Substantia nigra (tissue), 51 donors: ENCODE measurements at places on chromosomes 12 and 14.

DNA sequence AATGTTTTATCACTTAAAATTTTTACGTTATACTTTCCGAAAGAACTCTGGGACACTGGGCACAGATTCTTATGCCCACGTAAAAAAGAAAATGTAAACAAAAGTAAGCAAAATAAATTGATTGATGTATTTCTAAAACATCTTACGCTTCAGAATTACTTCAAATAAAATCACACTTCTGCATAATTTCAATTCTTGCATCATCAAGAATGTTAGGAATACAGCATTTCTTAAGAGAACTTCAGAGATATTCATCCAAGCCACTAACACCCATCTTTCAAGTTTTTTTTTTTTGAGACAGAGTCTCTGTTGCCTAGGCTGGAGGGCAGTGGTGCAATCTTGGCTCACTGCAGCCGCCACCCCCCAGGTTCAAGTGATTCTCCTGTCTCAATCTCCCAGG lies 180.6 kb downstream of the MED13L start:
- no peak for DNase-seq

GRCh38 chr12:4859478-4860210 lies 50.1 kb upstream of the KCNA1 start:
- no peak for DNase-seq

DNA sequence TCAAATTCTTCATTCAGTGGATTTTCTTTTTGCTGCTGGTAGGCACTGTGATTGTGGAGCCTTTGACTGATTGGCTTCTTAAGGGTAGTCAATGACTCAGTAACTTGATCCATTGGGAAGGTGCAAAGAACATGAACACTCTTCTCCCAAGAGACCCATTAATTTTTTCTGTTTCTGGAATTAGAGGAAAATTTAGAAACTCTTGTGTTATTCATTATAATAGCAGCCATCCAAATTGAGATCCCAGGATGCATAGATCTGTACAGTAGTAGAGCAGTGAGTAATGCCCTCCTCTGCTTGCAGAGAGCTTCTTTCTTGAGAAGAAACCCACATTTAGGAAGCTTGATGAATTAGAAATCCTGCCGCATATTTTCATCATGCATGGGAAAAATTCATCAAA lies 63.9 kb downstream of the MYRFL start:
- no peak for DNase-seq

DNA sequence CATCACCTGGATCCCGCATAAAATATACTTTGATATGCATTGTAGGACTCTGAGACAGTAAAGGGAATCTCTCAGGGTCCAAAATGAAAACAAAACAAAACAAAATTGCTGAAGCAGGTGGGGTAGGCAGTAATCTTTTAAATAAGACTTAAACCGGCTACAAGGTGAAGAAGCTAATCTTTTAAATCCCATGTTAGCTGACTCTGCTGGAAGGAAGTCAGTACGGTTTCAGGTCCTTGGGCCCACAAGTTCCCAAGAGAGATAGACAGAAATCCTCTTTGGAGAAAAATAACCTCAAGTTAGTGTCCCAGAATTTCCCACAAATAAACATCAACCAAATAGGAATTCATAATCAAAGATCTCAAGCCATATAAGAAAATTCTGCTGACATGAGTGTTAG lies 5.0 kb upstream of the EPS8 start:
- no peak for DNase-seq

GRCh38 chr12:63955831-63956666 lies 111.5 kb downstream of the SRGAP1 start:
- no peak for DNase-seq

GRCh38 chr12:40075458-40075857 lies 30.4 kb downstream of the SLC2A13 start:
- no peak for DNase-seq

- DNase-seq, result peak; percentile 45
Measured at GRCh38 chr12:118377884-118378470, 1.6 kb downstream of the SUDS3 start.

DNA sequence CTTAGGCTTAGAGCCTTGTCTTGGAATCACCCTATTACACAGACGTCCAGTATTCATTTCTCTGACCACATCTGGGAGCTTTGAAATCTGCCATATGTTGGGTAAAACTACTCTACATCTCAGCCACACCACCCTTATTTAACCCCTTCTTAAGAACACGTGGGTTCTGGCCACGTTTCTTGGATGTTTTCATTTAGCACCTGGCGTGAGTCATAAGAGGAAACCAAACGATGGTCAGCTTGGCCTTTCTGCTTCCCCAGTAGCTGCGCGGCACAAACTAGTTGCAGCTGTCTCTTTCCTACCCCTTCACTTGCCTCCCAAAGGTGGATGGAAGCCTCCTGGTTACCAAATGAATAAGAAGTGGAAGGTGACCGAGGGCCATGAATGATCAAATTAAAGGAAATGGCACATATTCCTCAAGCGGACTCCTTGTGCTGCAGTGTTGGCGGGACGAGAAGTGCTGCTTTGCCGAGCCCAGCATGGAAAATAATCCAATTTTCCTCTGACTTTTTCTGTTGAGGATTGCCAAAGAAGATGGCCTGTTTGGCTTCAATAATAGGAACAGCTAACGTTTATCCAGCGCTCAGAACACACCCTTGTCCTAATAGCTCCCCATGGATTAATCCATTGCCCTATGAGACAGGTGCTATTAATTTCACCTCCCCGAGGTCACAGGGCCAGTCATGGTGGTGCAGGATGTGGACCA lies 154.1 kb downstream of the ZNF664 start:
- DNase-seq, result no peak

GRCh38 chr12:18703321-18703720 lies 34.5 kb downstream of the PLCZ1 start:
- DNase-seq, result no peak

- DNase-seq, result no peak
Measured at GRCh38 chr12:122854554-122854953, 19.3 kb downstream of the HIP1R start.

- no peak for DNase-seq
Measured at GRCh38 chr14:89378119-89378518, 38.9 kb downstream of the FOXN3 start.

DNA sequence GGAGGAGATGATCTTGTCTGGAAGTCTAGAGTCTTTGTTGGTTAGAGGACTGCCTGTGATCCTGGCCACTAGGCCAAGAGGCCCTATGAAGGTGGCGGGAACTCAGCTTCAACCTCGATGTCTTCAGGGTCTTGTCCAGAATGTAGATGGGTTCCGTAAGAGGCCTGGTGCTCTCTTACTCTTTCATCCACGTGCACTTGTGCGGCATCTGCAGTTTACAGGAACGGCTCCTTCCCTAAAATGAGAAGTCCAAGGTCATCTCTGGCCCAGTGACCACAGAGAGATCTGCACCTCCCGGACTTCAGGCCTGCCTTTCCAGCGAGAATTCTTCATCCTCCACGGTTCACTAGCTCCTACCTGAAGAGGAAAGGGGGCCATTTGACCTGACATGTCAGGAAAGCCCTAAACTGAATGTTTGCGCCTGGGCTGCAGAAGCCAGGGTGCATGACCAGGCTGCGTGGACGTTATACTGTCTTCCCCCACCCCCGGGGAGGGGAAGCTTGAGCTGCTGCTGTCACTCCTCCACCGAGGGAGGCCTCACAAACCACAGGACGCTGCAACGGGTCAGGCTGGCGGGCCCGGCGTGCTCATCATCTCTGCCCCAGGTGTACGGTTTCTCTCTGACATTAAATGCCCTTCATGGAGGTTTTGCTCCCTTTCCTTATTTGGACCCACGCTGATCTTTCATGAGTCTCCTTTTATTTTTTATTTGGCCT lies 17.7 kb downstream of the WNT5B start:
- no peak for DNase-seq

- DNase-seq, result no peak
Measured at GRCh38 chr14:56342494-56342942, 224.3 kb downstream of the PELI2 start.

GRCh38 chr14:100861188-100861936 lies 35.4 kb downstream of the MEG3 start:
- DNase-seq, result no peak

DNA sequence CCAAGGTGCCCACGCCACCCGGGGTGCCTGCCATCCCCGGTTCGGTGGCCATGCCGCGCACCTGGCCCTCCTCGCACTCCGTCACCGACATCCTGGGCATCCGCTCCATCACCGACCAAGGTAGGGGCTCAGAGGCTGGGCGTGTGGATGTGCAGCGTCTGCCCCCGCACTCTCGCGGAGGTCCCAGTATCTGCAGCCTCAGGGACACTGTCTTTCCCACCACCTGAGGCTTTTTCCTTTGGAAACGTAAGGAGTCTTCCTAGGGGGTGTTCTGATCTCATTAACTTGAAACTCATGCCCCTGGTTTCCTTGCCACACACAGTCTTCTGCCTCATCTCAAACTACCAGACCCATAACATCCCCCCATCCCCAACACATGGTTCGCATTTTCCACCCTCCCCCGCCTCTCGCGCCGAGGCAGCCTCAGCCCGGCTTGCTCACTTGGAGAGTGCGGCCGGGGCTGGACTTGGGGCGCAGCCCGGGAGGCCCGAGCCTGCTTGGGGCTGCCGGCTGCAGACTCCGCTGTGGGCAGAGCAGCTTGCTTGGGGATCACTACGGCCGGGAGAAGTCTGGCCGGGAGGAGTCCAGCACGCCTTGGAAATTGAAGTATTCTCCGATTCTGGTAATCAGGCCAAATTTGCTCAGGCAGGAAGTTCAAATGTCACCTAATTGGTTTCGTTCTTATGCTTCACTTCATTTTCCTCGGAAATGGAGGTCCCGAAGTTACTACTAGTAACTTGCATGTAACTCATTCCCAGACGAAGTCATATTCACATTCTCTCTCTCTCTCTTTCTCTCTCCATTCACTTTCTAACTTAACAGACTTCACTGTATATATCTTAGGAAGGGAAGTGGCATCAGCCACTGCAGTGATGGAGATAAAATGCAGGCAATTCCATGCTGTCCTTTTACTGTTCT lies 2.0 kb downstream of the PAX9 start:
- no peak for DNase-seq

DNA sequence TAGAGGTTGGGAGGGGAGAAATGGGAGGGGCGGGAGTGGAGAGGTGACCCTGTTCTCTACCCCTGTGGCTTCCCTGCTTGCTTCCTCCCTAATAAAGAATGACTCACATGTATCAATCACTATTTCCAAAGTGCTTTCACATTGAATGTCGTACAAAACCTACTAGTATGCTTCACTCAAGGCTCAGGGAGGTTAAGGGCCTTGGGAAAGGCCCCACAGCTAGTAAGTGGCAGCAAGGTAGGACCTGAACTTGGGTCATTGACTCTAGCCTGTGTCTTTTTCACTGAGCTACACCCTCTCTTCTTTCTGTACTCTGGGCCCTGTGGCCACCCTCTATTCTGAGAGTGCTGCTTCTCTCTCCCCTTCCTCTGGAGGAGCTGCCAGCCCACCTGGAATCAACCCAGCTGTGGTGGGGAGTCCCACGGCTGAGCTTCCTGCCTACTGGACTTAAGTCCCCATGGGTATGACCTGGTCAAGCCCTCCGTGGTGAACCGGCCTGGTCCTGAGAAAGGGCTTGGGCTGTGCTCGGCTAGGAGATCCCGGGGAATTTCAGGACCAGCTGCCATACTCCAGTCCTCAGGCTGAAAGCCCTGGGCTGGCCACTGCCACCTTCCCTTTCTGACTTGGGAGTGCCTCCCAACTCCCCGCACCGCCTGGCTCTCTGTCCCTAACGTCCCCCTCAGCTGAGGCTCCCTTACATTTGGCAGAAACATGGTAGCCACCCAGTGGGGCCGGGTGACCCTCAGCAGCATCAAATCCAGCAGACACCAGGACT lies 13.0 kb downstream of the SLC48A1 start:
- DNase-seq, result no peak

DNA sequence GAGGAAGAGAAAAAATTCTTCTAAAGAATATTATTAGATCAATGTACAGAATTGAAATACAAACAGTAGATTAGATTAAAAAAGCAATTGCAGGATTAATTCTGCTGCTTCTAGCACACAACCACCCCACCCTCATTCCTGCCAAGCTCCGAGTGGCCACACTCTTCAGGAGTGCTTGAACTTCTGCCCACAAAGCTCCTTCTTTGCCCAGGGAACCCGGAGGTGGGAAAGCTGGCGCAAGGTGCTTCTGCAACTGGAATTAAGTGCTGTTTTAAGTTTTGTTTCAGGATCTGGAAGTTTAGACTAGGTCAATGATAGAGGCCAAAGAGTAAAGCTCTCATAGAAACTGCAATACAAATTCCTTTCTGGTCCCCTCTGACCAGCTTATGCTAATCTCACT lies 94.1 kb upstream of the BMP4 start:
- DNase-seq, result no peak

GRCh38 chr14:104367866-104368750 lies 211.5 kb upstream of the C14orf180 start:
- DNase-seq, result no peak

DNA sequence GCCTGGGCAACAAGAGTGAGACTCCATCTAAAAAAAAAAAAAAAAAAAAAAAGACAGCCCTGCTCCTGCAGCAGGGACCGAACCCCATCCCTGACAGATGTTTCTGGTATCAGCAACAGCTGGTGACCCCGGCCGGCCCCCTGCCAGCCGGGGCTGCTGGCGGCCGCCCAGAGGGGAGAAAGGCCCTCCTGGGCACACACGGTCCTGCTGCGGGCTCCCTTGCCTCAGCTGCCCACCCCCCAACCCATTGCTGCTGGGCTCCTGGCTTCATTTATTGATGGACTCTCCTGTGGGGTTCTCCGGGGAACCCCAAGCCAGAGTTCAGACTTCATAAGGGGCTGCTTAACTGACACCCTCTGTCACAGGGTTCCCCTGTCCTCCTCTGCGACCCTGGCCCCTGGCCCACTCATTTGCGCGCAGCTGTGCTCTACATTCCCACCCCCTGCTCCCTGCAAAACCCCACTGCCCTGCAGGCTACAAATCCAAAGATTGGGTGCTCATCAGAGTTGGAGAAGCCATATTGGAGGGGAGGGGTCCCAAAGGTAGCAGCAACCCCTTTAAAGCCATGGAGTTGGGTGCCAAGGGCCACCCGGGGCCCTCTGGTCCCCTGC lies 103.6 kb upstream of the RTL1 start:
- no peak for DNase-seq

DNA sequence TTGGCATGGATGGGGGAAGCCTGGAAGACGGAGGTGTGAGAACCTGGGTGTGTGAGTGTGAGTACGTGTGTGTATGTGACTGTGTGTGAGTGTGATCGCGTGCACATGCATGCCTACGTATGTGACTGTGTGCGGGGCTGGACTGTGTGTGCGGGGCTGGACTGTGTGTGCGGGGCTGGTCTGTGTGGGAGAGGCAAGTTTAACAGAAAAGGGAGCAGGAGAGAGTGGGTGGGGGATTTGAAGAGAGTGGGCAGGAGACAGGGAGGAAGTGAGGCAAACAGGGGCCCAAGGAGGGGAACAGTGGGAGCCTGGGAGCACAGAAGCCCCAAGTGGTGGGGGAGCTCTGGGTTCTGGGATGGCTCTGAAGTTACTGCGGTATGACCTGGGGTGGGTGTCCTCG lies 103.7 kb upstream of the LHX5 start:
- DNase-seq, result no peak

- DNase-seq, result no peak
Measured at GRCh38 chr14:94027566-94028449, 1.7 kb downstream of the OTUB2 start.

DNA sequence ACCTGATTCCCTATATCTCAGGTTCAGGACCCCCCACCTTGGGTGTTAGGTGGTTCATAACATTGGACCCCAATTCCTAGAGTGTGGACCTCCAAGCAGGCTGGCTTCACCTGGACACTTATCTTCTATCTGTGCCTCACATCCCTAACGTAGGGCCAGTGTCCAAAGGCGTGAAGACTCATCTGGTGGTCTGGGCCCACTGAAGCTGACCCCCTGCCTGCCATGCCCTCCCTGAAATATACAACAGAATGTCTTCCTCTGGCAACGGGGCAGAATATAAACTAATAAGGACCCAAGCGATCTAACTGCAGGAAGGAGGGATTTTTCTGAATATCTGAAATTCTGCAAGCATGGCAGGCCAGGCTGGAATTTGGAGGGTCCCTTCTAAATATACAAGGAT lies 5.6 kb downstream of the HOXC13 start:
- no peak for DNase-seq
